ENCODE measurements at places on chromosomes 13 and 19. TPM values are rescaled to one million over a fixed set of nuclear protein-coding genes. Genes with fewer than 3 reads are reported as not detected.
A peak's percentile ranks its signal among the peaks of the same experiment; 100 is the strongest.

DNA sequence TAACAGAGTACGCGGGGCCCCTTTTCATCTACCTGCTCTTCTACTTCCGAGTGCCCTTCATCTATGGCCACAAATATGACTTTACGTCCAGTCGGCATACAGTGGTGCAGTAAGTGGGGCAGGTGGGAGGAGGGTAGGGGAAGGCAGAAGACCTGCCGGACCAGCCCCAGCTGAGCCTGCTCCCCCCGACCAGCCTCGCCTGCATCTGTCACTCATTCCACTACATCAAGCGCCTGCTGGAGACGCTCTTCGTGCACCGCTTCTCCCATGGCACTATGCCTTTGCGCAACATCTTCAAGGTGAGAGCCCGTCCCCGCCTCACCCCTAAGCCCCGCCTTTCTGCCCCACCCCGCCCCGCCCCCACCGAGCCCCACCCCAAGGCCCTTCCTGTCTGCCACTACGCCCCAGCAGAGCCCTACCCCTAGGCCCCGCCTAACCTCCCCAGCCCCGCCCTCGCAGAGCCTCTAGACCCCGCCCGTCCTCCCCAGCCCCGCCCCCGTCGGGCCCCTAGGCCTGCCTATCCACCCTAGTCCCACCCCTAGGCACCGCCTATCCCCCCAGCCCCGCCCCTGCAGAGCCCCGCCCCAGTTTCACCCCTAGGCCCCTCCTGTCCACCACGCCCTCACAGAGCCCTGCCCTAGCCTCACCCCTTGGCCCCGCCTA, 7.7 kb downstream of the NDUFB7 start:
- DNase-seq = no peak
- no peak overlapping the region for H3K4me3 ChIP-seq
- H3K27me3 ChIP-seq = no peaks in the 10 kb centered on the region
- H3K4me1 ChIP-seq = peaks cover 24% of the 10 kb centered on the region
- peaks cover 4% of the 10 kb centered on the region for H3K36me3 ChIP-seq

DNA sequence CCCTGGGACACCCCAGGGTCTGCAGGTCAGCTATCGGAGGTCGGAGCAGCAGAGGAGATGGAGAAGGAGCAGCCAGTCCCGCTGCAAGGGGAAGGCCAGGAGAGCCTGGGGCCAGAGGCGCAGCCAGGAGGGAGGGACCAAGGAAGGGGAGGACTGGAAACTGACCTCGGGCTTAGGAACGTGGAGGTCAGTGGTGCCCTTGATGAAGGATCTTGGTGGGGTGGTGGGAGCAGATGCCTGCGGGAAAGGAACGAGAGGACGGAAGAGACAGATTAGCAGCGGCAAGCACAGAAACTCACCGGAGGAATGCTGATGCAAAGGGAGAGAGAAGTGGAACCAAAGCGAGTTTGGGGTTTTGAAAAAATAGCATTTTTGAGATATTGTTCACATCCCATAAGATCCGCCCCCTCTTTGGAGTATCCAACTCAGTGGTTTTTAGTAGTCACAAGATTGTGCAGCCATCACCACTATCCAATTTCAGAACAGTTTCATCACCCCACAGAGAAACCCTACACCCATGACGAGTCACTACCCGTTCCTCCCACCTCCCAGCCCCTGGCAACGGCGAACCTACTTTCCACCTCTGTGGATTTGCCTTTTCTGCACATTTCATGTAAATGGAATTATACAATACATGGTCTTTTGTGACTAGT, 22.1 kb downstream of the PLEKHF1 start:
- H3K4me1 ChIP-seq = peaks cover 11% of the 10 kb centered on the region
- DNase-seq = peak; percentile 67
- peak overlapping the region; percentile 91 for H3K27ac ChIP-seq
- no peaks in the 10 kb centered on the region for H3K27me3 ChIP-seq
- peak overlapping the region; percentile 1 for H3K4me3 ChIP-seq

GRCh38 chr19:32336259-32337083, 8.9 kb upstream of the ZNF507 start:
- H3K4me1 ChIP-seq = no peaks in the 10 kb centered on the region
- H3K27ac ChIP-seq = no peak overlapping the region
- no peak for DNase-seq

DNA sequence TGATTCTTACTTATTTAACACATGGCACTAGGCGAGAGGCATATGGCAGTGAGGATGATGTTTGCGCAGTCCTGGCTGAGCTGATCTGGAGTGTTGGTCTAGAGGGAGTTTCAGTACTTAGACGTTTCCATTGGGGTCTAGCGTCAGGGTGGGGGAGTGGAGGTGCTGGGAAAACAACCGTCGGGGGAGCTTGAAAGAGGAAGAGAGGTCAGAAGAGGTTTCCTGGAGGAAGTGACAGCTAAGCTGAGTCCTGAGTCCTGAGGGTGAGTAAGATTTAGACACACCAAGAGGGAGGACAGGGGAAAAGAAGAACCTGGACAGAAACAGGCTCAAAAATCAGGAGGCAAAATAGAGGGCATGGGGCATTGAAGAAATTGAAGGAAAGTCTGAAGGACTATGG, 81.4 kb downstream of the ALOX5AP start:
- H3K36me3 ChIP-seq = no peaks in the 10 kb centered on the region
- H3K27ac ChIP-seq = no peak overlapping the region
- H3K4me3 ChIP-seq = no peak overlapping the region
- H3K4me1 ChIP-seq = no peaks in the 10 kb centered on the region
- H3K27me3 ChIP-seq = no peaks in the 10 kb centered on the region

DNA sequence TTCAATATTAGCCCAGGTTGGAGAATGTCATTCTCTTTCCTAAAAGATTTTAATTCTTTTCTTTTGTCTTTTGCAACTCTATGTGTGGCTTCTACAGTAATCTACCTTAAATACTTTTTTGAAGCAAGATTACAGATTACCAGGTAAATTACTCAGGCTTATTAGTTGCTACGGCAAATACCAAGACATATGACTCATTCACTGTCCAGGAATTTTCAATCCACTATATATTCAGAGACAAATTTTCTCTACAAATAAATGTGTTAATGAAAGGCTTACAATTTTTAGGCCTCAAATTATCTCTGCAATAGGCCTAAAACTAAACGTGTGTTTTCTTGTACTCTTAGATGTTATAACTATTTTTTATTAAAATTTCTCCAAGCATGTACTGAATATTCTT, 631.3 kb downstream of the DIAPH3 start:
- no peaks in the 10 kb centered on the region for H3K4me1 ChIP-seq
- H3K36me3 ChIP-seq = no peaks in the 10 kb centered on the region

GRCh38 chr19:40613690-40614621, 12.8 kb downstream of the LTBP4 start:
- peak; percentile 83 for DNase-seq
- peak overlapping the region; percentile 59 for H3K4me3 ChIP-seq
- H3K36me3 ChIP-seq = no peaks in the 10 kb centered on the region

- peak within 1 kb of the TSS; percentile 82 for H3K4me3 ChIP-seq
- no peaks in the 10 kb centered on the region for H3K36me3 ChIP-seq
- peak; percentile 98 for DNase-seq
- peaks cover 12% of the 10 kb centered on the region for H3K4me1 ChIP-seq
Observed at GRCh38 chr19:19865750-19866610, at the start of gene ZNF253. TSS of gene ZNF253 (plus strand) at chr19:19865882. CDS start at chr19:19865997, 115 bp downstream.

- no peaks in the 10 kb centered on the region for H3K36me3 ChIP-seq
- no peak for DNase-seq
- H3K4me3 ChIP-seq = no peak overlapping the region
- peaks cover 2% of the 10 kb centered on the region for H3K4me1 ChIP-seq
- no peaks in the 10 kb centered on the region for H3K27me3 ChIP-seq
Observed at GRCh38 chr19:56137405-56137804, 3.7 kb upstream of the ZNF444 start.

GRCh38 chr13:91017031-91017668, 330.3 kb upstream of the MIR17HG start:
- peaks cover 4% of the 10 kb centered on the region for H3K4me1 ChIP-seq
- DNase-seq = no peak
- no peak overlapping the region for H3K27ac ChIP-seq
- H3K27me3 ChIP-seq = no peaks in the 10 kb centered on the region
- no peaks in the 10 kb centered on the region for H3K36me3 ChIP-seq
- no peak overlapping the region for H3K4me3 ChIP-seq

C1QTNF9B gene
- 2.0 TPM for total RNA-seq

S1PR4 gene
- 2.1 TPM for total RNA-seq

FCER2 gene
- 0.90 TPM for total RNA-seq

CALR3 gene
- not detected for total RNA-seq

A1BG gene
- 86.1 TPM for total RNA-seq

NANOS3 gene
- not detected for total RNA-seq

Data from tibial nerve (tissue), 4 donors.